ENCODE measurements at places on chromosomes 3 and 15.

DNA sequence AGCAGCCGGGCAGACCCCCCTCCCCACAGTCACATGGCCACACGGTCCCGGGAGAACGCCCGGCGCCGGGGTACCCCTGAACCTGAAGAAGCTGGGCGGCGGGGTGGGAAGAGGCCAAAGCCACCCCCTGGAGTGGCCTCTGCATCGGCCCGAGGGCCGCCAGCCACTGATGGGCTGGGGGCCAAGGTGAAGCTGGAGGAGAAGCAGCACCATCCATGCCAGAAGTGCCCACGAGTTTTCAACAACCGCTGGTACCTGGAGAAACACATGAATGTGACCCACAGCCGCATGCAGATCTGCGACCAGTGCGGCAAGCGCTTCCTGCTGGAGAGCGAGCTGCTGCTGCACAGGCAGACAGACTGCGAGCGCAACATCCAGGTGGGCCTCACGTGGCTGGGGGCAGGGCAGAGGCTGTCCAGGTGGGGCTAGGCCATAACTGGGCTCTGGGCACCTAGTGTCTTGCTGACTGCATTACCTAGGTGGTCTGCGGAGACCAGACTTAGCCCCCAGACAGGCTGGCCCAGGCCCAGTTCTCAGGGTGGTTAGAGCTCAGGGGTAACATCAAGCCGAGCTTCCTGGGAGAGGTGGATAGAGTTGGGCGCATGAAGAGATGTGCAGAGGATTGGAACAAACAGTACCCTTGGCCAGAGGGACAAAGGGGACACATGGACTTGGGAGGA lies 6.1 kb downstream of the ZBTB47 start:
- no peak for DNase-seq

DNA sequence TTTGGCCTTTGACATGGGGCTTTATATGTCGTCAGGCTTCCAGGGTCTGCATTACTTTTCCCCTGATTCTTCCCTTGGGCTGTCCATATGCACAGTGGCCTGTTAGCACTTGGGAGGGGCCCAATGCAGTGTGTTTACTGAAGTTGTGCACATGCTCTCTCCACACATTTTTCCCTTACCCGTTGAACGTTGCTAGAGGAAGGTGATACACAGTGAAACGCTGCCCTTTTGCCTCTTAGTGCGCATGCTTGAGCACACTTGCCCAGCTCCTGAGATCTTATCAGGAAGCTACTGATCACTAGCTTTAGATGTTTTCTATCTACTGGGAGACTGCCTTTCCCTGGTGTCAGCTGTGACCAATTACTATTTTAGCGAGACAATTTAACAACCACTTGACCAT lies 1198.0 kb downstream of the ROBO1 start:
- no peak for DNase-seq

- no peak for DNase-seq
Observed at GRCh38 chr3:133882986-133883586, 12.6 kb downstream of the RAB6B start.

GRCh38 chr3:33980252-33980651 lies 181.8 kb downstream of the PDCD6IP start:
- DNase-seq: no peak

DNA sequence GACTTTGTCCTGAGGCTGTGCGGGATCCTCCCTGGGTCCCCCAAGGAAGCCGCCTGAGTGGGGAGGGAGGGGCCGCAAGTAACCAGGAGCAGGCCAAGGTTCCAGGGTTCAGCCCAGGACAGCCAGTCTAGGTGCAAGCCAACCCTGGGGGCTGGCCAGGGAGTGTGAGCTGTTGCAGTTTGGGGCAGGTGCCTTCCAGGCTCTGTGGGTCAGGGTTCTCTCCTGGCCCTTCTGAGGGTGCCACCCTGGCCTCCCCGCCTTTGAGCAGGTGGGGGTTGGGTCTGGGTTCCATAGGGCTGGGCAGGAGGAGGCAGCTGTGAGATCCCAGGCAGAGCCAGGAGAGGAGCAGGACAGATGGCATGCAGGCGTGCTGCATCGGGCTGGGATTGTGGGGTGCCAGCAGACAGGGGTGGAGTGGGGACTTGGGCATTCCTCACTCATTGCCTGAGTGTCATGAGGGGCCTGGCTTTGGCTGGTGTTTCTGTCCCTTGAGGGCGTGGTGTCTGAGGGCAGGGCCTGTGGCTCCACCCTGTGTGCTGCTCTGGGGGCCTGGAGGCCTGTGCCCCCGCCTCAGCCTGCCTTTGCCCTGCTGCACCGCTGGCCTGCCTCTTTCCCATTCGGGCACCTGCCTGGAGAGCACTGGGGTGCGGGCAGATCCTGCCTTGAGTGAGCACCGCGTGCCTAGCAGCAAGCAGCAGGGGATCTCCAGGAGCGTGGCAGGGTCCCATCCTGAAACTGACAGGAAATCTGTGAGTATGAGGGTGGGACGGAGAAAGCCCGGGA lies 18.4 kb downstream of the KLF13 start:
- DNase-seq: no peak

- no peak for DNase-seq
Observed at GRCh38 chr3:147712357-147712756, 303.2 kb downstream of the ZIC1 start.

DNA sequence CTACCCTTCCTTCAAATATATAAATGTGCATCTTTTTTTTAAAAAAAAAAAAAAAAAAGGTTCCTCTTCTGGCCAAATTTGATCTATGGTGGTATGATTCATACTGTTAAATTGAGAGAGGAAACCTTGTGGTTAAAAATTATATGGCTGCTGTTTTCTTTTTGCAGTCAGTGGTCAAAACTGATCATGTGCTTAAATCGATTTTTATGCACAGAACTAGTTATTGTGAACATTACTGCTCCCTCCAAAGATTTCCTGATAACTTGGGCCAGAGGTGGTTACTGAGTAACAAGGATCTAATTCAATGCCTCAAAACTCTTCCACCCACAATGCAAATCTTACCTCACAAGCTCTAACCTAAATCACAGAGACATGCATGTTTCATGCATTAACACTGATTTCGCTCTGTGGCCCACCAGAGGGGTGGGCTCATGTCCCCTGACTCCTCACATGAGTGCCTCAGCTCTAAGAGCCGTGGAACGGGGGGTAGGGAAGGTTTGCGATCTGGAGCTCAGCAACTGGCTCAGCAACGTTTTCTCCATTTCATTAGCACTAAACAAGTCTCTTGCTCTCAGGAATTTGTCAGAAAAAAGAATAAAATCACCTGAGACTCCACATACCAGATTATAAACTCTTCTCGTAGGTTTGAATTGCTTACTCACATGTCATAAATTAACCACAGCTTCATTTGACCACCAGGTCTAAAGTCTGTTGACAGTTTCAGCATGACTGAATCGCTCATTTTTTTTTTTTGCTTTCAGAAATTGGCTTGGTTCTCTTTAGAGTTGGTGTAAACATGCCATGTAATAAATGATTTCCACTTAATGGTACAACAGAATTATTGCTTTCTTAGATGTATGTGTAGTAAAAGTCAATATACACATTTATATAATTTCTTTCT lies 280.4 kb downstream of the CD47 start:
- DNase-seq: no peak

Measured in stimulated activated CD4-positive, alpha-beta T cell treated with anti-CD3 and anti-CD28 coated beads, Interleukin-1b, Interleukin-23, amount 100 ng/mL, for 24 hours (primary cell).